ENCODE measurements at places on chromosomes 3 and 15.

DNA sequence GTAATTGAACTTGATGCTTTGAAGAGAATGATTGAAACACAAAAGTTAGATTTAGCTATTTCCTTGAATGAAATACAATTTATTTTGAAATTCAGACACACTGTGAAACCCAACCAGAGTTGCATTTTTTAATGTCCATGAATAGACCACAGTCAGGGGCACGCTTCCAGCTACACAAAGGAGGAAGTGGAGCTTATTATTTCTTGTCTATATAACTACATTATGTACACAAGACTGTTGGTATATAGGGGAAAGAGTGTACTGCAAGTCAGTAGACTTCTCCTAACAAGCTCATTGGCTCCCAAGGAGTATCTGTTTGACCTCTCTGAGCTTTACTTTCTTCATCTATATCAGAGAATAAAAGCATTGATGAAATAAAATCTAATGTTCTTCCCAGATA is 326.2 kb downstream of the RYR3 start:
- H3K27me3 ChIP-seq = no peaks in the 10 kb centered on the region
- no peaks in the 10 kb centered on the region for H3K36me3 ChIP-seq
- no peak for DNase-seq
- no peak overlapping the region for H3K27ac ChIP-seq

DNA sequence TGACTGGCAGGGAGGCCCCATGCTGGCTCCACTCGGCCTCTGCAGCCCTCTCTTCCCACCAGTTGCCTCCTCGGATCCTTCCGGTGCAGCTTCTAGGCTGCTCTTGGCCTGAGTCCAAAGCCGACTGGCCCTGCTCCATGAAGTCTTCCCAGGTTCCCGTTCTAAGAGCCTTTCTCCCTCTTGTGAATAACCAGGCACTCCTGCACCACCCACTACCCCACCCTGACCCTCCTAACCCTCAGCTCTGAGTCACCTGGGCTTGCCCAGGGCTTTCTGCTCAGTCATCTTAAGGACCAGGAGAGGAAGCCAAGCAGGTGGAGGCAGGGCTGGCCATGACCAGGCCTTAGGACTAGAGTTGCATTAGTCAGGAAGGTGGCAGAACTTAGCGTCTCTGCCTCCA is 28.1 kb upstream of the CNBP start:
- H3K27me3 ChIP-seq = no peaks in the 10 kb centered on the region
- H3K4me3 ChIP-seq = no peak overlapping the region
- peak overlapping the region; percentile 70 for H3K27ac ChIP-seq
- H3K4me1 ChIP-seq = peaks cover 10% of the 10 kb centered on the region

DNA sequence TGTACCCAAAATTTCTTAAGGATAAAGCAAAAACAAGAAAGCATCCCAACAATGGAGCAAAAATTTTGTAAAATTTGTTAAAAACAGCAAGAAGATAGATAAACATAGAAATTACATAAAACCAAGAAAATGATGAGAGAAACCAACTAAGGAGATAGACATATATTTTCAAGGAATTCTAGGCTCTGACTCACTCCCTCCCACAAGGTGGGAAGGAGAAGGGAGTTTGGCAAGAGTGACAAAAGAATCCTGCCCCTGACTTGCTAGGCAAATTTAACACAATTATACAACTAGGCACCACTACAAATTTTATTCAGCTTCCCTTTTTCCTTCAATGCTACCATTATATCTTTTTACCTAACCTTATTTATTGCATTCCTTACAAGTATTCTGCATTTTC is 70.9 kb downstream of the MYO9A start:
- no peak overlapping the region for H3K4me3 ChIP-seq
- no peak for DNase-seq
- peaks cover 20% of the 10 kb centered on the region for H3K36me3 ChIP-seq
- no peaks in the 10 kb centered on the region for H3K4me1 ChIP-seq

GRCh38 chr15:52496776-52497470 is 31.8 kb downstream of the MYO5A start:
- no peak overlapping the region for H3K4me3 ChIP-seq
- H3K4me1 ChIP-seq = peaks cover 20% of the 10 kb centered on the region
- DNase-seq = no peak
- H3K27ac ChIP-seq = no peak overlapping the region
- H3K27me3 ChIP-seq = no peaks in the 10 kb centered on the region

- H3K27ac ChIP-seq = no peak overlapping the region
- no peaks in the 10 kb centered on the region for H3K36me3 ChIP-seq
- H3K27me3 ChIP-seq = peaks cover 5% of the 10 kb centered on the region
- no peak for DNase-seq
- H3K4me1 ChIP-seq = no peaks in the 10 kb centered on the region
- no peak overlapping the region for H3K4me3 ChIP-seq
Observed at GRCh38 chr15:29889542-29890329, 67.5 kb upstream of the TJP1 start.

DNA sequence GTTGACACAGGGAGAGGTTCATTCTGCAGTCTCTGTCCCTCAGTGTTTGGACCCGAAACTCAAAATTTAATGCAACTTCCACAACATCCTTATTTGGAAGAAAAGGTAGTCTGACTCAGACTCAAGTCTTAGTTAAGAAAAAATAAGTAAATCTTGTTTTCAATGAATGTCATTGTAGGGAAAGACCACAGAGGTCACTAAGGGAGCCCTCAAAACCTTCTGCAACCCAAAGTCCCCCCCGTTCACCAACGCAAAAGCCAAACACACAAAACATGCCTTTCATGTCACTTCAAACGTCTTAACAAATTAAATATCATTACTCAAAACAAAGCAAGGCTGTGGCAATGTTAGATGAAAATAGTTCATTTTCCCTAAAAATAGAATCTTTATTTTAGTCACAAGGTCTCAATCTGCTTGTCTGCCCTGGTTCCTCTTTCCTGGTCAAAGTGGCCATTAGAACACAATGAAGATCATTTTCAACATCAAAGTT is 20.9 kb upstream of the SSUH2 start:
- no peak overlapping the region for H3K27ac ChIP-seq
- peaks cover 3% of the 10 kb centered on the region for H3K4me1 ChIP-seq
- no peak overlapping the region for H3K4me3 ChIP-seq
- no peak for DNase-seq
- no peaks in the 10 kb centered on the region for H3K36me3 ChIP-seq
- H3K27me3 ChIP-seq = no peaks in the 10 kb centered on the region

- no peaks in the 10 kb centered on the region for H3K27me3 ChIP-seq
- H3K4me3 ChIP-seq = no peak overlapping the region
- H3K36me3 ChIP-seq = peaks cover 46% of the 10 kb centered on the region
- no peak overlapping the region for H3K27ac ChIP-seq
Observed at GRCh38 chr15:41483519-41483918, 10.2 kb upstream of the ITPKA start.

GRCh38 chr3:46946856-46947545 is 29.5 kb downstream of the CCDC12 start:
- no peaks in the 10 kb centered on the region for H3K27me3 ChIP-seq
- H3K4me1 ChIP-seq = peaks cover 92% of the 10 kb centered on the region

Data from suprapubic skin (tissue), 4 donors.